Stimulated activated CD8-positive, alpha-beta memory T cell treated with anti-CD3 and anti-CD28 coated beads, Interleukin-15, amount 100 ng/mL, for 48 hours (primary cell): ENCODE measurements at places on chromosomes 6 and 20.

- DNase-seq, result no peak
These were observed 40.9 kb upstream of the ADTRP start for GRCh38 chr6:11819486-11819885.

- no peak for DNase-seq
These were observed 406.4 kb upstream of the PLCB4 start for GRCh38 chr20:8662433-8662954.

- no peak for DNase-seq
These were observed 45.1 kb downstream of the TRERF1 start for GRCh38 chr6:42406306-42407280.

GRCh38 chr6:119215885-119216590 lies 133.5 kb downstream of the MAN1A1 start:
- no peak for DNase-seq

DNA sequence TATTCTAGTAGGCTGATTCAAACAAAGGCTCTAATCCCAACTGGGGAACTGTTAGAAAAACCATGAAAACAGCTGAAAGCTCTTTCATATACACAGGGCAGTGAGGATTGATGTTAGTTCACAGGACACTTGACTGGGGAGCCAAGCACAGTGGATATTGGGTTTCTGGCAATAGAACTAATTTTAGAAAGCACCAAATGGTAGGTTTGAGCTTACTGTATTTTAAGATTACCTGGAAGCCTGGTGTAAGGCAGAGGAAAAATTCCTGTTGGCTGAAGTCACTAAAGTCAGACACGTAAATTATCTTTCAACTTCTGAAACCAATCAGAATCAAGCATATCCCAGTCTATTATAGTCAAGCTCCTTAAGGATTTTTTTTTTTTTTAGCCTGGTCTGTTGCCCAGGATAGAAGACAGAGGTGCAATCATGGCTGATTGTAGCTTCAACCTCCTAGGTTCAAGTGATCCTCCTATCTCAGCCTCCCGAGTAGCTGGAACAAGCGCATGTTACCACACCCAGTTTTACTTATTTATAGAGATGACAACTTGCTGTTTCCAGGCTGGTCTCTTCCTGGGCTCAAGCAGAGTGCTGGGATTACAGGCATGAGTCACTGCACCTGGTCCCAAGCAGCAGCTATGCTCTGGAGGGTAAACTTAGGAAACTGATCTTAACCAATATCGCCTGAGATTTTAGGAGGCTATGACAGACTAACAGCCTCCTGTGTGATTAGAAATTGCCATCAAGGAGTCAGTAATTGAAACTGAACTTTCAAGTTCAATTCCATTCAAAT lies 32.5 kb upstream of the SYNCRIP start:
- DNase-seq, result no peak

DNA sequence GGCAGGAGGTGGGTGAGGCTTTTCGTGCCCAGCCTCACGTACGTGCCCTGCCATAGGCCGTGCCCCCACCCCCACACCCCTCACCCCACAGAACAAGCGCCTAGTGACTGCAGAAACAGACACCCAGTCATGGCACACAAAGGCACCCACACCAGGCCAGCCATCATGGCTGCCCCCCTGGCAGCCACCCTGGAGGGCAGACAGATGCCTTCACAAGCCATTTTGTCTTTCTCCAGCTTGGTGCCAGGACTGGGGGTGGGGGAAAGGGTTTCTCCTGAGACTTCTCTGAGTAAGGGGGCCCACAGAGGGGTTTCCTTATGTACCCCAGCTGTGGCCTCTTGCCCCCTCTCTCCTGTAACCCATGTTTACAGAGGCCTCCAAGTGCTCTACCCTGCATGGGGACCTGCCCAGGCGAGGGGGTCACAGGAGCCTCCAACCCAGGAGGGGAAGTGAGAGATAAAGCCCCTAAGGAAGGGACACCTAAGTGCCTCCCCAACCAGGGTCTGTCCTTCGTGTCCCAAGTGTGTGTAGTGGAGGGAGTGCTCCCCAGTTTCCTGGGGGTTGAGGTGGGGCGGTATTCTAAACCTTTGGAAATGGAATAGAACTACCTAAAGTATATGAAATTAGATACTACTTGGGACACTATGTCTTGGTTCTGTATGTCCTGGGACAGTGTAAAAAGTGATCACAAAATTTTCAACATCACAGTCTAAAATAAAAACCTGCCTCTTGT lies 49.9 kb downstream of the MRPL14 start:
- DNase-seq, result no peak

GRCh38 chr6:33324125-33324524 lies 6.6 kb upstream of the ZBTB22 start:
- no peak for DNase-seq

GRCh38 chr6:7668936-7669335 lies 57.0 kb upstream of the BMP6 start:
- no peak for DNase-seq

GRCh38 chr6:158414851-158415262 lies 102.6 kb downstream of the TULP4 start:
- no peak for DNase-seq

DNA sequence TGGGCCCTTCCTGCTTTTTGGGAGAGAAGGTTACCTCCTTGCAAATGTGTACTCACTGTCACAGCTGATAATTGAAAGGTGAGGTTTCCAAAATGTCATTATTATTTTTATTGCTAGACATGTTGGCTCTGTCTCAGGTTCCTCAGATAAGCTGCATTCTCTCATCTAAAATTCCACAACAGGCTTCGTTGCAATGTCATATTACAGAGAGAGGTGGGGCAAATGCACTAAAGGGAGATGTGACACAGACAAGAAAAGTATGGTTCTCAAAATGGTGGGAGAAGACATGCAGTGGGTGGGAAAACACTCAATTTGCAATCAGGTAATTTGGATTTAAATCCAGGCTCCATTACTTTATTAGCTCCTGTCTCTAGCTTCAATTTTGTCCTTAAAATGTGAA lies 256.4 kb upstream of the POU3F2 start:
- no peak for DNase-seq

- DNase-seq, result no peak
These were observed 74.5 kb upstream of the FAM8A1 start for GRCh38 chr6:17525637-17526036.

DNA sequence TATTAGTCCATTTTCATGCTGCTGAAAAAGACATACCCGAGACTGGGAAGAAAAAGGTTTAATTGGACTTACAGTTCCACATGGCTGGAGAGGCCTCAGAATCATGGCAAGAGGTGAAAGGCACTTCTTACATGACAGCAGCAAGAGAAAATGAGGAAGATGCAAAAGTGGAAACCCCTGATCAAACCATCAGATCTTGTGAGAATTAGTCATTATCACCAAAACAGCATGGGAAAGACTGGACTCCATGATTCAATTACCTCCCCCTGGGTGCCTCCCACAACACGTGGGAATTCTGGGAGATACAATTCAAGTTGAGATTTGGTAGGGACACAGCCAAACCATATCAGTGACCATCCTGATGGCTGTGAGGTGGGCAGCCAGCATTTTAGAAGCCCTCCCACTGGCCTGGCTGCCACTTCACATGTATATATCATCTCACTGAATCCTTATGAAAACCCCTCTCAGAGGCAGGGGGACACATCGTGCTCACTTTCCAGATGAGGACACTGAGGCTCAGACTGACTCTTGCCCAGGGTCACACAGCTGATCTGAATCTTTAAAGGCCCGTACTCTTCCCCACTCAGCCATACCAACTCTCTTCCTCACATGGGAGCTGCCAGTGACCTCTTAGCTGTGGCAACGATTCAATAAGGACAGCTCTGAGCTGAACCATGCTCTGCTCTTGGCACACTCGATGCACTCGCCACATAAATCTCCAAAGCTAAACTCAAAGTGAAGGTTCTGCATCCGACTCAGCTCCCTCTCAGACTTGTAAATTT lies 25.7 kb downstream of the BMP7 start:
- DNase-seq, result no peak

GRCh38 chr20:20780127-20780824 lies 67.8 kb upstream of the RALGAPA2 start:
- no peak for DNase-seq

DNA sequence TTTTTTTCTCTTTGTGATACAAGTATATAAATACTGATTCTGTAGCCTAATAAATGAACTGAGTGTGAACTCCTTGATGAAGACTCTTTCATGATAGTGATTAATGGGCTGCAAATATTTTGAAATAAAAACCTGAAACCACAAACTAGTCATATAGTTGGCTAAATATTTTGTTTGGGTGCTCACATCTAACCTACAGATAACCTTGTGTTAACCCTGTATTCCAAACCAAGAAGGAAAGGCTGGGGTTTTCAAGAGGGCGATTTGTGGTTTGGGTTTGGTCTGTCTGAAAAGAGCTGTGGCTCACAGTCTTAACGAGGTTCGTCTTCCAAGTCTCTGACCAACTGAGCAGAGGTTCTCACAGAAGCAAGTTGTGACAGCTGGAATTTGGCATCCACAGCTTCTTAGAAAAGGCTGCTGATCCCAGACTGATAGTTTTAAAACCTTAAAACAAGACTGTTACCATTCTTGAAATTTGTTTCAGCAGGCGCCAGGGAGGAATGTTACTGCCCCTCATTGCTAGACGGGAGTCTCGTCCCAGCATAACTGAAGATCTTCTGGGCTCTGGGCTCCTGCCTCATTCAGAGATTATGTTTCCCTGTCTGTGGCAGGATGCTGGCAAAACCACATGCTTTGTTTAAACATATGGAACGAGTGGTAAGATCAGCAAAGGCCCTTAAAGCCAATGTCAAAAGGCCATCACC lies 736.4 kb upstream of the MARCKS start:
- no peak for DNase-seq

GRCh38 chr6:12482386-12483375 lies 192.5 kb downstream of the EDN1 start:
- no peak for DNase-seq

GRCh38 chr20:18613553-18613952 lies 25.7 kb downstream of the DTD1 start:
- no peak for DNase-seq

- DNase-seq, result no peak
These were observed 148.0 kb upstream of the LRFN2 start for GRCh38 chr6:40735121-40735520.

- no peak for DNase-seq
These were observed 79.7 kb downstream of the SMLR1 start for GRCh38 chr6:130906736-130907381.

GRCh38 chr6:138609801-138610430 lies 110.6 kb upstream of the NHSL1 start:
- no peak for DNase-seq

DNA sequence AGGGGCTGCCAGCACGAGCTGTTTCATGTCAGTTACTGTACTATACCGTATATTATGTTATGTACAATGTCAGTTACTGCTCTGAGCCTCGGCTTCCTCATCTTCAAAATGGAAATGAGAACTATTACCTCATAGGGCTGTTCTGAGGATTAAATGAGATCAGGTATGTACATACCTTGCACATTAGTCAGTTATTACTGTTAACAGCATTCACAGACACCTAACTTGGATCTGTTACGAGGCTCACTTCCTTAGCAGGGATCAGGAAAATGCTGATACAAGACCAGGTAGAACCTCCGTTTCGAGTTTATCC lies 69.7 kb upstream of the TBC1D7 start:
- DNase-seq, result no peak

DNA sequence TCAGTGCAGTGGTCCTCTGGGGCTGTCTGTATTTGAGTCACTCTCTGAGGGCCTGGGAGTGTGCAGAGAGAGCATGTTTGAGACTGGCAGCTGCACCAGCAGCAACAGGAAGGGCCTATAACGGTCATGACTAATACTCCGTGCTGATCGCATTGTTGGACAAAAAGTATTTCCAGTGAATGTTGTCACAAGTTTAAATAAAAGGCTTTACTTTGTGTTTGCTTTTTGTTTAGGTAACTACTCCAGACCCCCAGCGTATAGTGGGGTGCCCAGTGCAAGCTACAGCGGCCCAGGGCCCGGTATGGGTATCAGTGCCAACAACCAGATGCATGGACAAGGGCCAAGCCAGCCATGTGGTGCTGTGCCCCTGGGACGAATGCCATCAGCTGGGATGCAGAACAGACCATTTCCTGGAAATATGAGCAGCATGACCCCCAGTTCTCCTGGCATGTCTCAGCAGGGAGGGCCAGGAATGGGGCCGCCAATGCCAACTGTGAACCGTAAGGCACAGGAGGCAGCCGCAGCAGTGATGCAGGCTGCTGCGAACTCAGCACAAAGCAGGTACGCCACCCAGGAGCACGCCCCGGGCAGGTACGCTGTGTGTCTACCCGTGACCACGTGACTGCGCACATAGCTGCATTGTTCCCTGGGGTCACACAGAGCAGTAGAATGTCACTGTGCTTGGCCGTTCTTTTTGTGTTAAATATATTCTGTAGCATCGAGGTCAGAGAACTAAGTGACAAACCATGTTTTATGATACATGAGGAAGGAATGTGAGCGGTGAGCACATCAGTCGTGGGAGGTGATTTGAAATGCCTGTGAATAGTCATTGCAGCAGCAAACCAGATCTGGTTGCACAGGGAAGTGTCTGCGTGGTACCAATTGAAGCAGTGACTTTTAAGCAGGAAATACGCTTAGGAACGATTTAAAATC lies 174.7 kb downstream of the TMEM242 start:
- DNase-seq, result no peak

DNA sequence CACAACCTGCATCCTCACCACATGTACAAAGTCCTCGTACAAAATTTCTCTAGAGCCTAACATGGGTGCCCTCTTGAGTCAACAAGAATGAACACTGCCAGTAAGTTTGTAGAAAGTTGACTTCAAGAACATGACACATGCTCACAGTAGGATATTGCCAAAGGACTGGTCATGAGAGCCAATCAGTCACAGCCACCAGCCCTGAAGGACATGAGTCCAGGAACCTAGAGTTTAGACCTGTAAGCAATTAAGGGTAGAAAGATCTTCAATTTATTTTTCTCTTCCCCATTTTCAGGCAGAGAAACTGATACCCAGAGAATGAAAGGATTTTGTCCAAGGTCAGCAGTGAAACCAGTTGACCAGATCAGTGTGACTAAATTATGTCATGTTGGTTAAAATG lies 96.1 kb downstream of the MAFB start:
- DNase-seq, result no peak

DNA sequence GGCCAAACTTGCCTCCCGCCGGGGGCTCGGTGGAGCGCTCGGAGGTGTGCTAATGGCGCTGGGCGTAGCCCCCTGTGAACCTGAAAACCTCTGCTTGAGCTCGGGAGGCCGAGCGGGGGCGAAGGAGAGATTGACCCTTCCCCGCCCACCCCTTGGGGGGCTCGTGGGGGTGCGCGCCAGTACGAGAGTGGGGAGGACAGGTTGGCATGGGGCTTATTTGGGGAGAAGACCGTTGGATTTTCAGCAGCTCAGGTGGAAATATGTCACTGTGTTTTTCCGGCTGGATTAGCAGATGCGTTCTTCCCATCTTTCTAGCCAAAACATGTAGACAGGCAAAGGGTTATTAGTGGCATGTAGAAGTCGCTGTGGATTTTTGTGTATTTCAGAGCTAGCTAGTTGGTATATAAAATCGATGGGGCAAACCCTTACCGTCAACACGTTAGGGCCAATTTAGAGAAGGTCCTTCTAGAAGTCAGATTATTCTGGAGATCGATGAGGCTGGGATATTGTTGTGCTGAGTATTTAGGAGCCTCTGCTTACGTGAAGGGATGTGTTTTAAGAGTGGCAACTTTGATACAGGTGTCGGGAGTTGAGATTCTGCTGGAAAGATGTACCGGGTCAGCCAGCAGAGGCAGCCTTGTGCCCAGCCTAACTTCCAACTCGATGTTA lies 525 bp downstream of the NCOA7 start:
- no peak for DNase-seq
